ENCODE measurements at places on chromosomes 2 and 18.

DNA sequence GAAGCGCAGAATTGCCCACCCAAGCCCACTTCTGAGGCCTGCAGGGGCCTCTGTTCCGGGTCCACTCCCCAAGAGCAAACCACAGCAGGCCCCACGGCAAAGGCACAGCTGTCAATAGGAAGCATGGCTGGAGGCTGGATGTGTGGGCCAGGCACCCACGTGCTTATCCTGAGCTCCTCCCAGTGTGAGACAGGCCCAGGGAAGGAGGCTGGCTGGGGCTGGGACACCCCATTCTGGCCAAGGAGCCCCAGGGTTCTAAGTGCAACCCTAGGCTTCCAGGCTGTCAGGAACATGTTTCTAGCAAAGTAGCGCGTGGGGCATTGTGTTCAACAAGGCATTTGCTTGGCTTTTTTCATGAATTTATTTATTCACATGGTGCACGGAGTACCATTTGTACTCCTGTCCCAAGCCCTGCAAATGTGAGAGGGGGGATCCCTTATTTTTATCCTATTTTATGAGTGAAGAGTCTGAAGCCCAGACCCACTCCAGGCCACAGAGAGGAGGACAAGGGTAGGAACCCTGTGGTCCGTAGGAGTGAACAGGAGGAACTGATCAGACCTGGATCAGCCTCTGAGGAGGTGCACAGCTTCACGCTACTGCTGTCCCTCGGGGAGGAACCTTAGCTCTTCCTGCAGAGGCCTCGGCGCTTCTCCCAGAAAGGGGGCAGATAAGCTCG, 6.1 kb upstream of the RAB17 start:
- DNase-seq: no peak

- DNase-seq: no peak
Measured at GRCh38 chr2:667332-667999, 9.7 kb downstream of the TMEM18 start.

GRCh38 chr2:191222507-191222906, 22.7 kb upstream of the MYO1B start:
- DNase-seq: no peak

- DNase-seq: no peak
Measured at GRCh38 chr18:26999797-27000196, 134.3 kb upstream of the AQP4 start.

DNA sequence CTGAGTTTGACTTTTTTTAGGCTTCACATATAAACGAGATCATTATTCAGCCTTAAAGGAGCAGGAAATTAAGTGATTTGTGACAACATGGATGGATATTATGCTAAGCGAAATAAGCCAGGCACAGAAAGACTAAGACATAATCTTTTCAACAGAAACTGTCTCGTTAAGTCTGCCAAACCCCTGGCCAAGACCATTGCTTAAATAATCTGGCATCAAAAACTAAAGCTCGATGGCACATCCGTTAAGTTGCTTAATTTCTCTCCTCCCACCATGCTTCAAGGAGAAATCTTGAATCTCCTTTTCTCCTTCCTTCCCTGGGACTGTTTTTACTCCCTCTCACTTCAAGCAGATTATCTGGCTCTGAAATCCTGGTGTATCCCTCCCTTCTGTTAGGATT, 140.3 kb downstream of the GALNT14 start:
- DNase-seq: no peak

DNA sequence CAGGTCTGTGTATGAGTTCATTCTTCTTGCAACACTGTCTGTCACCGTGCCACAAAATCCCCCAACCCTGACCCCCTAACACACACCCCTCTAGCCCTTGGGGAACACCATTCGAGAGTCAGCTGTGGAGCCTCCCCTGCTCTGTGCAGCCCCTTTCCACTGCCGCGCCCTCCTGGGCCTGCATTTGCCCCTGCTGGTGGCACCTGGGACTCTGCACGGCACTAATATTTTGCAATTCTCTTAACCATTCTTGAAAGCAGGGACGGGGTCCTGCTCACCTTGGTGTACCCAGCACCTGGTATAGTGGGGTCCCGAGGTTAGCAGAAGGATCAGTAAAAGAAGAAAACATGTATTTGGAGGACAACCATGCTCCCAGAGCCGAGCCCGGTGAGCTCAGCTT, 124.0 kb downstream of the HDAC4 start:
- DNase-seq: no peak

- DNase-seq: no peak
Measured at GRCh38 chr18:79975043-79975442, 10.6 kb downstream of the HSBP1L1 start.

DNA sequence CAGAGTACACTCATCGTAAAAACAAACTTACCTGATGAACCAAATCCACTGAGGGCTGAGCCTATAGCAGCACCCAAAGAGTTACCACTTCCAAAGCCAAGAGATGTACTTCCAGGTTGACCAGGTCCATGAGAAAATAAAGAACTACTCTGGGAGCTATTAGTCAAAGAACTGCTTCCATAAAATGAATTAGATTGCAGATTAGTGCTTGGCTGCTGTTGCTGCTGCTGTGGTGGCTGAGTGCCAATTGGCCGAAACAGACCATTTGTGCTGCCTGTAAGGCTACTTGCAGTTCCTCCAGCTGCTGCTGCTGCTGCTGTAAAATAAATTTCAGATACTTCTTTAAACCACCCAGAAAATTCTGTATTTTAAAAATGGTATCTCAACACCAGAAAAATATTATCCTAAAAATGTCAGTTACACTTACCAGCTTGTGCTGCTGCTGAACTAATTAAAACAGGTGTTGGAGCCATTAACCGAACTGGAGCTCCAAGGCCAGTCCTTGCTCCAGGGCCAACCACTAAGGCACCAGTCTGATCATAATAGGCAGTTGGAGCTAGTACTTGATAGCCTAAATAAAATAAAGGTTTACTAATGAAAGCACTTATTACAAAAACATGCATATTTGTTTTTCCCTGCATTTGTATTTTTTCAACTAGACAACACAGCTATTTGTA, 58.1 kb upstream of the SDC1 start:
- DNase-seq: peak; percentile 37

DNA sequence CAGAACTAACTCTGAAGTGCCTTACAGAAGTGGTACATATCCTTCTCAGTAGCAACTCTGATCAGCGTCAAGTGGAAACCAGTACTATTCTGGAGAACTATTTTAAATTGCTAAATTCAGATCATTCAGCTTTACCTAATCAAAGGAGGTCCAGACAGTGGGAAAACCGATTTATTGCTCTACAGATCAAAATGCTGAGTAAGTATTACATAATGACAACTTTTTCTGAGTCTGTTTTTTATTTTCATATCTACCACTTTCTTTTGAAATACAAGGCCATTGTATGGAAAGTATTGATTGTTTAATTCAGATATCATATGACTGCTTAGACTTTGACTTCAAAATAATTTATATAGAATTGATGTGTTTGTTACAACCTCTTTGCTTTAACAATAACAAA, 68.7 kb downstream of the NBEAL1 start:
- no peak for DNase-seq

GRCh38 chr18:30492552-30493129, 549.9 kb downstream of the DSC3 start:
- DNase-seq: no peak

DNA sequence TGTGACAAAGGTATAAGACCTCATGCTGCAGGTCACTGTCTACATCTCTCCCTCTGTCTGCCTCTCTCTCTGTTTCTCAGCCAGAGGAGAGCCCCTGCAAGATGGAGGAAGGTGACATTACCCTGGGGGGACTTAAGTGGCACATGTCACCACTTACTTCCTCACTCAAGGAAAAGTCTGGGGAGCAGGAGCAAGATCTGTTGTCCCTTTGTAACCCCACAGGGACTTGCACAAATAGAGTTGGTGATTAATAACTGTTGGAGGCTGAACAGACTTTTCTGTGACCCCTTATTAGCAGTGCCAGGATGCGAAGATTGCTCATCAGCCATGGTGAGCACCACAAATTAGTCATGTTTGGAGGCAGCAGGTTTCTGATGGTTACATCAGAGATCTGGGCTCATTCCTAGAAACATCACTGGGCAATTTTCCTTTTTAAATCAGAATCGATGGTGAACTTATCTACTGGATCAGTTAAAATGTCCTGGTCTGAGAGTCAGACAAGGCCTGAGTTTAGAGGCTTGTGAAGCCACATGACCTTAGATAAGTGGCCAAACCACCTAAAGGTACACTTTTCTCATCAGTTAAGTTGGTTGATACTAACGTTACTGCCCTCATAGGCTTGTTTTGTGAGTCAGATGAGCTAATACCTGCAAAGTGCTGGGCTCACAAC, 81.2 kb upstream of the LTBP1 start:
- no peak for DNase-seq

- DNase-seq: no peak
Measured at GRCh38 chr18:58038063-58038462, 6.0 kb upstream of the NEDD4L start.

GRCh38 chr2:216694082-216694825, 1.1 kb downstream of the IGFBP5 start:
- peak; percentile 39 for DNase-seq

DNA sequence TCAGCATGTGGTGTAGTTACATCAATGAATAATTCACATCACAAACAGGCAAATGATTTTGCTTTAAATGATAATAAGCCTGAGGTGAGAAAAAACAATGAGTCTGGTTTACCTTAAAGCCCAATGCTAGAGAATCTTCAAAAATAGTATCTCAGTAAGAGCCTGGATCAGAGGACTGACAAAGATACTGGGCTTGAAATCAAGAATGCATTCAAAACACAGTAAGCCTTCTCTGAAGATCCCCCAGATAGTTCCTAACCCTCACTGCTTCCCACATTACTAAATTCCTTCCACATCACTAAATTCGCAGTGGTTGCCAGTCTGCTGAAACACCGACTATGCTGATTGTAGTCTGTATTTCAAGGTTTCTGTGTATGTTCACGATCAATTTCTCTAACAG, 514.9 kb downstream of the SUCLG1 start:
- no peak for DNase-seq

GRCh38 chr18:37913051-37913450, 347.5 kb upstream of the CELF4 start:
- DNase-seq: no peak

- DNase-seq: peak; percentile 11
Measured at GRCh38 chr2:112493858-112494648, 12.1 kb downstream of the TTL start.

DNA sequence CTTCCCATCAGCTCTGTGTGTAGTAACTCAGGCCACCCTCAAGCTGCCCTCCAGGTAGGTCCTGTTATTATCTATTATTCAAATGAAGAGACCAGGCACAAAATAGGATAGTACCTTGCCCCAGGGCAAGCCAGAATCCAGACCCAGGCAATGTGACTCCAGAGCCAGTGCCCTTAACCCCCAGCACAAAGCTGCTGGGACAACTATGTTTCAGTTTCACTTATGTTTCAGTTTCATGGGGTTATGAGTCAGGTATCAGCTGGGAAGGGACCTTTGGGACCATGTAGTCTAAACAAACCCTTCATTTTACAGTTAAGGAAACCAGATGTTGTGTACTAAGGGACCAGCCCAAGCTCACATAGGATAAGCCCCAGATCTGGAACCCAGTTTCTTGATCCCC, 10.0 kb downstream of the HK2 start:
- DNase-seq: peak; percentile 59

- DNase-seq: no peak
Measured at GRCh38 chr2:132477436-132477835, 60.8 kb downstream of the GPR39 start.

- no peak for DNase-seq
Measured at GRCh38 chr2:197356136-197356535, 45.6 kb upstream of the ANKRD44 start.

DNA sequence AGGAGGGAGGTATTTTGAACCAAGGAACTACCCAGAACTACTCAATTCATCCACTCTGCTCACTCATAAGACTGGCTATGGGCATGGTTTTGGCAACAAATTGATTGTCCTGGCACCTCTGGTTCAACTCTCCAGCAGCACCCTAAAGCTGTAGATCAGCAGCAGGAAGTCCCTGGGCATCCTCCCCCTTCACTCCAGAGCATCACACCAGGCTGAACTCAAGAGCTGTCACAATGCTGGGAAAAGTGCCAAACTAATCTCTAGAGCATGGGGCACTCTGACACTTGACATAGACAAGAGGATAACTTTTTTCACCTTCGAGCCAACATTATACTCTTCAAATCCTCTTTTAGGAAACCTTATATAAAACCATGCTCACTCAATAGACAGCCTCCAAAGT, 154.1 kb upstream of the RBBP8 start:
- DNase-seq: no peak

GRCh38 chr2:182463760-182464159, 36.9 kb upstream of the PDE1A start:
- DNase-seq: no peak

DNA sequence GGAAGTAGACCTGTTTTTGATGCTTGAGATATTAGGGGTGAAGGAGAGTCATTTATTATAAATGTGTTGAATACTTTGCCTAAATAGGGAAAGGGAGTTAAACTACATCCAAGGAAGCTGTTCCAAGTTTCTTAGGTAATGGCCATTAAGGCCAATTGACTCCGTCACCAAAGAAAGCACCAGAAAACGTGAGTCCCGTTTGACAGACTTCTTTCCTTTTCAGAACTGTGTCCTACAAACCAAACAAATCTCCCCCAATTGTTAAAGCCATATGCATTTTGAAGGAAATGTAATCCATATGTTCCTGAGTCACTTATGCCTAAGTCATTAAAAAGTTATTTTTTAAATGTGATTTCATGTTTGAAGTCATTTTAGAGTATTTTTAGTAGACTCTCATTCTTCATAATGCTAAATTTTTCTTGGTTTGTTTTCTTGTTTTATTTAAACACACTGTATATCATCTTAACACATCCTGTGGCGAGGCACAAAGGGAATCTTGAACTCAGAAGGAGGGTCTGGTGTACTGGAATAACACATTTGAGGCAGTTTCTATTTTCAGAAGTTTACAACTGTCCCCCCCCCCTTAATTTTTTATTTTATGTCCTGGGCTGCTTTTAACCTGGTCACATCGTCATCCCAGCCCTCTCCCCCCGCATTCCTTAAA, 133.7 kb downstream of the RHBDD1 start:
- DNase-seq: no peak

DNA sequence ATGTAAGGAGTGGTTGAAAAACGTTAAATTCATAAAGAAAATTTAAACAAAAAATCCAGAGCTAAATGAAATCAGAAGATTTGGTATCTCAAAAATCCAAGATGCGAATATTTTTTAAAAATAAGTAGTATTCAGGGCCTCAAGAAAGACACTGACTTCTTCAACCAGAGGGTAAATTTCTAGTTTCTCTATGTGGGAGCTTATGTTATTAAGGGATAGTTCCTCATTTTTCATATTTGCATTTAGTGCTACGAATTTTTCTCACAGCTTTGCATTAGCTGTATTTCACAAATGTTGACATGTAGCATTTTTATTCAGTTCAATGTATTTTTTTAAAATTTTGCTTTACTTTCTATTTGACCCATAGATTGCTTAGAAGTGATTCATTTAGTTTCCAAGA, 454.7 kb downstream of the CBLN2 start:
- DNase-seq: no peak

- no peak for DNase-seq
Measured at GRCh38 chr2:72965770-72966450, 48.6 kb downstream of the EMX1 start.

- DNase-seq: no peak
Measured at GRCh38 chr2:30947686-30948085, 140.4 kb upstream of the CAPN13 start.

- DNase-seq: no peak
Measured at GRCh38 chr2:239897596-239898235, 127.4 kb downstream of the NDUFA10 start.

- DNase-seq: peak; percentile 69
Measured at GRCh38 chr2:25309402-25309801, 32.3 kb downstream of the DNMT3A start.
